ENCODE measurements at places on chromosomes 2 and 18.

DNA sequence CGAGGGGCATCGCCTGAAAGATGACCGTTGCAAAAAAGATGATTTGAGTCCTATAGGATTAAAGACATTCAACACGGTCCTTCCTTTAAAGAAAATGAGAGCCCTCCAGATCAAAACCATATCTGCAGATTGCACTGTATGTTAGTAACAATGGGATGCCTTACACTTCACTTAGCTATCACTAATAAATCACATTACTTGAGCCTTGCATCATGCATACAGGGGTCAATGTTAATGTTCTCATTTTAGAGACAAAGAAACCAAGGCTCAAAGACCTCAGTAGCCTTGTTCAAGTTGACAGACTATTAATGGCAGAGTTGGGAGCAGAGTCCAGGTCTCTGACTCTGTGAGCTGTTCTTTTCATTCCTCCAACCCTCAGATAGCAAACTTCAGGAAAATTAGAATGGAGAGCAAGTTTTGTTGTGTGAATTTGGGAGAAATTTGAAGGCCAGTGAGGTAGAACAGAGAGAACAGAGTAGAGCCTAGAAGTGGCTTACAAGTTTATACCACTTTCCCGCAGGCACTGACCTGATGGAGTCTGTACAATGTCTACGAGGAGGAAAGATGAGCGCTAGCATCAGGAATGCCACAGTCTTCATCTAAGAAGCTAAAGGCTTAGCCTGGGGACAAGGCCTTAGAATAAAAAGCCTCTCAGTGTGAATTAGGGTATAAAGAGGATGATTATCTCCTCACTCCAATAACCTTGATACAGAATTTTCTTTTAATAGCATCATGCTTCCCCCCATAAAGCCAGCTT lies 48.3 kb downstream of the TRIB2 start:
- DNase-seq = no peak

DNA sequence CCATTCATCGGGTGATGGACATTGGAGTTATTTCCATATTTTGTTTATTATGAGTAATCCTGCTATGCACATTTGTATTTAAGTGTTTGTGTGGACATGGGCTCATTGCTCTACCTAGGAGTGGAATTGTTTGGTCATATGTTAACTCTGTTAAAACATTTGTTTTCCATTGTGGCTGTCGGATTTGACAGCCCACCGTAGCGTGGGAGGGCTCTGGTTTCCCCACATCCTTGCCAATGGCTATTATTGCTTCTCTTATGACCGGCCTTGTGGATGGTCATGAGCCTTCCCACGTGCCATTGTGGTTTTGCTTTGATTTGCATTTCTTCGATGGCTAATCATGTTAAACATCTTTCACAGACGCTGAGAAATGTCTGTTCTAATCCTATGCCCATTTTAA lies 92.0 kb downstream of the ZNF236 start:
- DNase-seq = no peak

- DNase-seq = peak; percentile 51
Observed at GRCh38 chr2:210577263-210578071, 21.1 kb downstream of the CPS1 start.

DNA sequence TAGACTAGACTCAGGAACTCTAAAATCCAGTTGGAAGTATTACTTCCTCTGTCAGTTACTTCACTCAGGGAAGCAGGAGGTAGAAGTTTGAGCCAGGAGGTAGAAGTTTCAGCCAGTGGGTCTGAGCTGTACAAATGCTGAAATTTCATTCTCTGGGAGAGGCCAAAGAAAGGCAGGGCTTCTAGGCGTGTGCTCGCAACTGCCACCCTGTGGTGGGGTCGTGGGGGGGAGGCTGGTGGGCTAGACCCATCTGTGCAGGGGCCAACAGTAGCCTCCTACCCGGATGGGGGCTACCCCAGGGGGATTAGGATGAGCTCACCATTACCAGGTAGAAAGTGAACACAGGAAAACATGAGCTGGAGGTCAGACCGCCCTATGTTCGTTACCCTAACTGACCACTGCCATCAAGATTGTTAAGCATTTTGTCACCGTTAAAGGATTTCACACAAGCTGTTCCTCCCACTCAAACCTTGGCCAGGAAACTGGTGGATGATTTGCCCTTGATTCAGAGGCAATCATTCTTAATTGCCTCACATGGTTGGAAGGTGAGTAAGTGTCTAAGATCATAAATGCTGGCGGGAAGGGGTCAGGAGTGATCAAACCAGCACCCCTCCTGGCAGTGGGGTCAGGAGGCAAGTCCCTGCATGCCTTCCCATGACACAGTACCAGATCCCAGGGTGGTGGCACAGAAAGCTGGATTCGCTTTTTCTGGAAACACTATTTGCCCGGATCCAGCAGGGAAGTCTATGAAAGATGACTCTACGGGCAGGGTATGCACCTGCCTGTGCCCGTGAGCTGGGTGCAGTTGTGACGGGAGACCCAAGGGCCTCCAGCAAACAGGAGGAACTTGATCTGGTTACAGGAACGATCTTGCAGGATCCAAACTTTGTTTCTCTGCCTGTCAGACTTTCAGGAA lies 5.2 kb upstream of the FHL2 start:
- peak; percentile 67 for DNase-seq

DNA sequence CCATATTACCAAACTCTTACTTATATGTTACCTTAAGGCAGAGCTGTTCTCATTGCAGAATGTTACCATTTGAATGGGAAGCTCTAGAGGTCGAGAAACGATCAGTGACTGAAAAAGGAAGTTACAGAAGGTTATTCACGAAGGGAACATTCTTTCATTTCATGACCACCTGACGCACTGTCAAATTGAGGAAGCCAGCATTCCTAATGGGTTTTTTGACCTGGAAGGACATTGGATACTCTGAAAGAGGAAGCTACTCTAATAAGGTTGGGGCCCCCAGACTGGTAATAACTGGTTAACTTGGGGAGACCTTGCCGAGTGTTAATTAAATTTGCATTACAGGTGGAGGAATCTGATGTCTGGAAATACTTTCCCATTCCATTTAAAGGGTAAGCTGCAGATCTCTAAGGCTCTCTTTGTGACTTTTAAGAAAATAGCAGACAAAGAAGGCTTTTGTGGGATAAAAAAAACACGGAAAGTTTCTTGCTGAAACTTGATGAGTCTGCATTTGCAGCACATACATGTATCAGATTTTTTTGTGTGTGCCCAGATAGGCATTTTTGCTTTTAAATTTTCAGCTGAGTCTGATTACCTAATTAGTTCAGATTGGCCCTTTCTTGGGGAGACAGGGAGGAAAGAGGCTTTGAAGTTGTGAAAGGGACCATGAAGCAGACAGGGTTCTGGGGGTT lies 137.1 kb downstream of the LTBP1 start:
- no peak for DNase-seq

DNA sequence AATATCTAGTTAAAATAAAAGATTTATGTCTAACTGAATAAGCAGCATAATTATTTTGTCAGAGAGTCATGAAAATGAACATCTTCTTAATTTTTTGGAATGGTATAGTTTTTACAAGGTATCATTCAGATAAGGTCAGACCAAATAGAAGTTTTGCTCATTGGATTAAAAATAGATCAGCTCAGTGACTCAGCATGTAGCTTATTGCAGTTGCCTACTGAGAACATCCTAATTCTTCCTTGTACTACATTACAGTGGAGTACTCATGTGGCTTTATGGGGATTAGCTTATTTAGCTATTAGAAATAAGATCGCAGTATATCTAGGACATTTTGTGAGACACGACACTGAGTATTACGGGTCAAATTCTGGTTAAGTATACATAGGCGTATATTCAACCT lies 38.2 kb upstream of the PPM1B start:
- peak; percentile 52 for DNase-seq

- DNase-seq = no peak
Observed at GRCh38 chr2:74528600-74529356, 728 bp downstream of the AUP1 start.

DNA sequence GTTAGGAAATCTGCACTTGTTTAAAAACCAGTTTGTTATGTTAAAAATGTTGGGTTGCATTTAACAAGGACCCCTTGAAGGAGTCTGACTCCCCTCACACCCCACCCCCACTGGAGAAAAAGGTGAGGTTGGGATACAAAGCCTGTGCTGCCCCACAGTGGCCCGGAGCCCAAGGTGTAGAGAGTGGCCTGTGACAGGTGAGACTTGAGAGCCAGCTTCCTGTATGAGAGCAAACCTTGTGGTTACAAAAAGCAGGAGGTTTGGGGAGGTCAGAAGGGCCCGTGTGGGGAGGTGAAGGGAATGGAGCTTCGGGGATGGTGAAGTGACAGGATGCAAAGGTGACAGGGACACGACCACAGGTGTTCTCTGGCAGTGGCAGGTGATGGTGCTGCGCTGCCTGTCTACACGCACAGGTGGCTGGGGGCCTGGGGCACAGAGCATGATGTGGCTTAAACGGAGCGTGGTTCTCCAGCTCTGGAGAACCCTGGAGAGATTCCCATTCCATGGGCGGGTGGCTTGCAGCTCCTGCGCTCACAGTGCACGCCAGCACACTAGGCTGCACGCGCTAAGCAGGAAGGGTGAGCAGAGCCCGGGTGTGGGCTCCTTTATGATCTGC lies 29.0 kb downstream of the IMPA2 start:
- DNase-seq = no peak

GRCh38 chr18:63603772-63604171 lies 16.6 kb downstream of the SERPINB13 start:
- no peak for DNase-seq

DNA sequence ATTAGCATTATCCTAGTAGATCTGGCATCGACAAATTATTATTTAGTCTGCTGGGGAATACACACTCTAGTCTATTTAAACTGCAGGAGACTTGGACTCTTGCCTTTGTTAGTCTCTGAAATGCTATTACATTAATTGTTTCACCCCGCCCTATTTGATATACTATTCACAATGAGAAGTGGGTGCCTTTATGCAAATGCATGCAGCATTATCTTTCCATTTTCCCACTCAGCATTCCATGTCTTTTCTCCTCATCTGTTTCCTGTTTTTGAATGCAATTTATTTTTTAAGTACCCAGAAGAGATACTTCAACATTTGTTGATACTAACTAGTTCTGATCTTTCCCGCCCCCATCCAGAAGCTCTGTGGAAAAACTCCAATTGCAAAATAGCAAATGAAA lies 395.3 kb upstream of the NXPH2 start:
- no peak for DNase-seq

DNA sequence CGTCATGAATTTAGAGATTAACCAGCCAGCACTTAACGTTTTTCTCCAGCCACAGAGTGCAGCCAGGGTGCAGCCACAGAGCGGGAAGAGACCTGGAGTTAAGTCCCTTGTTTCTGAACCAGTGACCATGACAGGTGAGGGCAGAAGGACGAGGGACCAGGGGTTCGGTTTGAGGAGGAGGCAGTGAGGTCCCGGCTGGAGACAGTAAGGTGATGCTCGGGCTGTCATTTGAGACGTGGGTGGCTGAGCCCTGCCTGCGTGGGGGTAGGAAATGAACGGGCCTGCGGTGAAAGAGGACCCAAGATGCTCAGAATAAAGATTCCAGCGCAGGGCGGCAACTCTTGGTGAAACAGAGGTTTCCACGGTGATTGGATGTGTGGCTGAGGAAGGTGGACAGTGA lies 205.9 kb downstream of the SNTG2 start:
- DNase-seq = no peak

DNA sequence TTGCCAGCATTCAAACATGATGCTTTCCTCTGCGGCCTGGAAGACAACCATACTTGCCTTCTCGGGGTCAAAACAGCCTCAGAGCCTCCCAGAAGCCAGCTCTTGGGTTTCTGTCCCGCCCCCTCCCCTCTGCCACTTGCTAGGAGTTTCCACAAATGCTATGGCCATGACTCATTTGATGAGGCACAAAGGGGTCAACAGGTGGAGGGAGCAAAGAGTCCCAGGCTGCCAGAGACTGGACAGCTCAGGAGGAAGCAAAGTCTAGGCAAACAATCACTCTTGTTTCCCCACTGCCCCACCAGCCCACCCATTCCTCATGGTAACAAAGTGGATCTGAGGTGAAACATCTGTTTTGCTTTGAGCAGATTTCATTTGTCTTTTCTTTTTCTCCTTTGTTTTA lies 551.1 kb downstream of the TNS1 start:
- no peak for DNase-seq

- DNase-seq = no peak
Observed at GRCh38 chr2:57549642-57550102, 496.9 kb upstream of the VRK2 start.

GRCh38 chr18:67408240-67408639 lies 108.3 kb downstream of the DSEL start:
- no peak for DNase-seq

- DNase-seq = no peak
Observed at GRCh38 chr18:63819786-63820185, 44.6 kb downstream of the SERPINB7 start.

Data from fibroblast of gingiva (primary cell).